ENCODE measurements at places on chromosomes 12 and 14.
A peak's percentile ranks its signal among the peaks of the same experiment; 100 is the strongest.

GRCh38 chr14:65238456-65238855, 136.1 kb upstream of the MAX start:
- no peak for DNase-seq

DNA sequence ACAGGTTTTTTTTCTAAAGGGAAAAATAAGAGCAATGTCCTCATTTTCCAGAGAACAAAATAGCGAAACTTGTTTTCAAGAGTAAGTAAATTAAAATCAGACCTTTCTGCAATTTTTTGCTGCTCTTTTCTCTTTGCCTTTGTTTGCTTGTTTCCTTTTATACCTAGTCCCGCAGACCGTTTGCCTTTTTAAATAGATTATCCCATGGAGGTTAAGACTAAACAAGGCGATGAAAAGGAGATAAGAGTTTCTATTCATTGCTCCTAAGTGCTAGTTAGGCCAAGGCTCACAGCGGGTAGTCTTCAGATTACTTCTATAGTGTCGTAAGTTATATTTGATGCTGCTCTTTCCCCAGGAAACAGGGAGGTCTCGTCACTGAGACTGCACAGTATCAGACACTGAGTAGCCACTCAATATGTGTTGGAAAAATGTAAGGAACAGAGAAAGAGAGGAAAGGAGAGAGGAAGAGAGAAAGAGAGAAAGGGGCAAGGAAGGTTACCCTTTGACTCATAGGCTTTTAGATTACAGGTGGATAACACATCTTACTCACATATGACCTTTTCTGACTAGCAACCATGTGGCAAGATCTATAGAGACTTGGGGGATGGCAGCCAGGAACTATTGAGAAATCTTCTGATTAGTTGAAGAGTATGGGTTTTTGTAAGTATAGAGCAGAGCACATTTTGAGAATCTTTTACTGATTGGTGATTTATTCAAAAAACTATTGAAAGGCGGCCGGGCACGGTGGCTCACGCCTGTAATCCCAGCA, 107.5 kb upstream of the PARP11 start:
- DNase-seq = no peak

DNA sequence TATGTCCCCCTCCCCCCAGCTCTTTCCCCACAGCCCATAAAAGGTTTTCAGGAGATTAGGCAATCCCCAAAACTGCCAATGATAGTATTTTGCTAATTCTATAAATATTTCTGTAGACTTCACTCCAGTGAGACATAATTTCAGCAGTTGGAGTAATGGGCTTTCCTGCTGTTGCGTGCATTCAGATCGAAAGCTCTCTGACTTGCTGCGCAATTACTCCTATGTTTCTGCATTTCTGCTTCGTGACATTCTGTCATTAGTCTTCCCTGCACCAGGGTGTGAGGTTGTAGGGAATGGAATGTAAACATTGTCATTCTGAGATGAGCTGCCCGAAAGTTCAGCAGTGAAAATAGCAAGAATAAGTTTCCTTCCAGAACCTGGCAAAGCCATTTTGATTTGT, 58.2 kb downstream of the SAMD4A start:
- no peak for DNase-seq

- no peak for DNase-seq
Observed at GRCh38 chr12:117178745-117179144, 11.5 kb downstream of the FBXO21 start.

GRCh38 chr12:7666595-7666994, 887 bp upstream of the APOBEC1 start:
- no peak for DNase-seq

- no peak for DNase-seq
Observed at GRCh38 chr12:124947561-124948398, 33.3 kb upstream of the UBC start.

- peak; percentile 32 for DNase-seq
Observed at GRCh38 chr12:52975820-52976573, 27.1 kb downstream of the KRT18 start.

GRCh38 chr14:101077481-101078074, 174.1 kb upstream of the RTL1 start:
- DNase-seq = no peak

DNA sequence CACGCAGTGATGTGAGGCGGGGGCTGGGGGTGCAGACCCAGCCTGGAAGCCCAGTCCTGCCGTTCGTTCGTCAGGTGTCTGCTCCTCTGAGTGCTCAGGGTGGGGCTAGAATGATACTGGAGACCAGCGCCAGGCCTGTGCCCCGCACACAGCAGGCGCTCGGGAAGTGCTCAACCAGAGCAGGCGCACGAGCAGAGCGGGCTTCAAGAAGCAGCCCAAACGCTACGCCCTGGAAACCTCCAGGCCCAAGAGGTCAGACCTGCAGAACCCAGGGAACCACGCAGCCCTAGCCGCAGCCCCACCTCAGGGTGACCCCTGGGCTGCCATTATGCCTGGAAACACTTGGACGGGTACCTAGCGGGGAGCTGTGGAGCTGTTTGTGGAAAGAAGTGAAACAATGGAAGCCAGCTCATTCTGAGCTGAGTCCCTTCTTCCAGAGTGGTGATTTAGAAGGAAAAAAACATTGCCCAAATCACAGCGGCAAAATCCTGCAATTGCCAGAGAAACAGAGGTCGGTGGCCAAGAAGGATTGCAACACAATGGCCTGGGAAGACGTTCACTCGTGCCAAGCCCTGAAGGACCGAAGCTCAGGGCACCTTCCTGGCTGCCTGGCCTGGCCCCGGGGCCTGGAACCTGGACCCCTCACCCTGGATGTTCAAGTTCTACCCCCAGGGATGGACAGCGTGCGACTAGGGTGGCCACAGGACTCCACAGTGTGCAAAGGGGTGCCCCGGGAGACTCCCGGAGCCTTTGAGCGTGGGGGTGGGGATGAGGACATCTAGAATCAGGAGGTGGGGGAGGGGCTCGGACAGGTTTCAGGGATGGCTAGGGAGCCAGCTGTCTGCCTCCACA, 40.4 kb upstream of the DIO3 start:
- no peak for DNase-seq

DNA sequence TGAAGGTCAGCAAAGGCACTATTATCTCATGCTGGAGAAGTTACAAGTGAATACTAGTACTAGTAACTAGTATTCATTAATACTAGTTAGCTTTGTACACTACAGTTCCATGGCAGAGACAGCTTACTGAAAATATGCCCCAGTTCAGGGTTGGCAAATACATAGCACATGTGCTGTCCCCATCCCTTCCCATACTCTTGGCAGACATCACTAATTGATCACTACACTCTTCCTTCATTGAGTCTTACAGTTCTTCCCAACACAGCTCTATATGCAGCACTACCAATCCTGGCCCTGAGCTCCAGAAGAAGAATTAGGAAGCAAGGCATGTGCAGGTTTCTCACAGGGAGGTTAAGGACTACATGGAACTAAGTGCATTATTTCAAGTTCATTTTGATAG, 168.3 kb upstream of the EEA1 start:
- DNase-seq = no peak

DNA sequence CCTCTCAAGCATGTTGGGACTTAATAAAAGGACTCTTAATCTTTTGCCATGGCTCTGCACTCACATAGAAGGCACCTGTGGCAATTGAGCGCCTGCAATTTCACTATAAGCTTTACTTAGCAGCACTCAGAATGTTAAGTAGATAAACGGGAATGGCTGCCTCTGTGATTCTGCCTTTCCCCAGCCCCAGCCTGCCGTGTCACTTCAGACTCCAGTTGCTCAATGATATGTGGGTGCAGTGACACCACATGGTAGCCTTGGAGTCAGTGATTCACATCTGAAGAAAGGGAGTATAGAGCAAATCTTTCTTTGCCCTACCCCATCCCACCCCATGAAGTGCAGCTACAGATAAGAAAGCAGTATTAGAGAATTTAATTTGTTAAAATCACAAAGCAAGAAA, 96.1 kb downstream of the ZFC3H1 start:
- DNase-seq = no peak

DNA sequence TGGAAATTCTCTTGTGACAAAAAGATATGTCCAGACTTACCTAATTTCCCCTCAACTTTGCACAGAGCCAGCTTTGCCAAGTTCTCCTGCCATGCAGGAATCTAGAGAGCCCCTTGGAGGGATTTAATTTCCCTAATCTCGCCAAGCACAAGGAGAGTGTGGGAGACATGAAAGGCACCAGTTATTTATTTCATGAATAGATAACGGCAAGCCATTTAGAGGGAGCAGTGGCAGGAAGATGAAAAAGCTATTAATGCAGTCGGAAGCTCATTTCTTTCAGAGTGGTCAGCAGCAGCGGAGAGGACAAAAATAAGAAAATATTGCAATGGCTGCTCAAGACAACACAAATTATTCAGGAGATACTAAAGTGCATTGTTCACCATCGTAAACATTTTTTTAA, 150.9 kb upstream of the WSCD2 start:
- DNase-seq = no peak

- DNase-seq = no peak
Observed at GRCh38 chr12:95573951-95574576, 22.8 kb upstream of the USP44 start.

GRCh38 chr12:31832740-31833729, 104.2 kb upstream of the AMN1 start:
- DNase-seq = no peak

GRCh38 chr14:99460793-99461192, 19.9 kb downstream of the SETD3 start:
- no peak for DNase-seq

GRCh38 chr12:111173836-111174235, 195.1 kb downstream of the PHETA1 start:
- no peak for DNase-seq

- no peak for DNase-seq
Observed at GRCh38 chr12:57031789-57032188, 15.5 kb upstream of the TAC3 start.

GRCh38 chr12:126385785-126386184, 1320.5 kb downstream of the AACS start:
- DNase-seq = no peak

GRCh38 chr14:66508846-66509621, 1.1 kb downstream of the GPHN start:
- DNase-seq = no peak

DNA sequence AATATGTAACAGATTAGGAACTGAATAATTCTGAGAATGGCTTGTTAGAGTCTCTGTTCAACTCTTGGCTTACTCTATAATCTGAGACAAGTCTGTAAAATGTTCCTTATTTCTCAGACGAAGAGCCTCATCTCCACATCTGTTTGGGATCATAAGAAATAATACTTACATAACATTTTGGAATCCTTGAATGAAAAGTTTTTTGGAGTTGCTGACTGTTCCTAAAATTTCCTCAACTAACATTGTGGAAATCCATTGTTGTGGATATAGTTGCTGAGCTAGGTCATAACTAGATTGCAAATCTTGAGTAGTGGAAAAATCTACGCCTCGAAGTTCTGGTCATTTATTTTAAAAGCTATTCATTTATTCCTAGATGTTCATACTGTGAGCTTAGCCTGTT, 402.9 kb downstream of the ZFP36L1 start:
- DNase-seq = no peak

- no peak for DNase-seq
Observed at GRCh38 chr12:99367181-99367580, 280.4 kb upstream of the GARIN6 start.

DNA sequence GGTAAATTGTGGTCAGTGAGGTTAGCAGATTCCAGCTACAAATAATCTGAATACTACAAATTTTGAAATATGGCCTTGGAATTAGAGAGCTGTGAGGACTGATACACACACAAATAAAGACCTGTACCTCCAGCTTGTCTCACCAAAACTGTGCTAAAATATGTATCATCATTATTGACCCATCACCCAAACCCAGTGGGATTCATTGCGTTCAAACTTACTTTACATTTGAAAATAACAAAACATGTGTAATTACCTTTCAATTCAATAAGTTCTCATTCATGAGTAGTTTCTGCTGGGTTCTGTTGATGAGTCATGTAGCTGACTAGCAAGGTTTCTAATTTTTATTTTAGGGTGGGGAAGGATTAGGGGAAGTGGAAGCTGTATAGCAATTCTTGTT, 170.9 kb downstream of the MSRB3 start:
- DNase-seq = no peak

Measured in NCI-H187 treated with DMSO at 0.1 percent for 48 hours (cell line).